ENCODE measurements at places on chromosomes 2 and 18.

- DNase-seq = no peak
Observed at GRCh38 chr2:189010536-189010935, 36.4 kb downstream of the COL3A1 start.

- no peak for DNase-seq
Observed at GRCh38 chr2:164847981-164848741, 6.5 kb upstream of the COBLL1 start.

DNA sequence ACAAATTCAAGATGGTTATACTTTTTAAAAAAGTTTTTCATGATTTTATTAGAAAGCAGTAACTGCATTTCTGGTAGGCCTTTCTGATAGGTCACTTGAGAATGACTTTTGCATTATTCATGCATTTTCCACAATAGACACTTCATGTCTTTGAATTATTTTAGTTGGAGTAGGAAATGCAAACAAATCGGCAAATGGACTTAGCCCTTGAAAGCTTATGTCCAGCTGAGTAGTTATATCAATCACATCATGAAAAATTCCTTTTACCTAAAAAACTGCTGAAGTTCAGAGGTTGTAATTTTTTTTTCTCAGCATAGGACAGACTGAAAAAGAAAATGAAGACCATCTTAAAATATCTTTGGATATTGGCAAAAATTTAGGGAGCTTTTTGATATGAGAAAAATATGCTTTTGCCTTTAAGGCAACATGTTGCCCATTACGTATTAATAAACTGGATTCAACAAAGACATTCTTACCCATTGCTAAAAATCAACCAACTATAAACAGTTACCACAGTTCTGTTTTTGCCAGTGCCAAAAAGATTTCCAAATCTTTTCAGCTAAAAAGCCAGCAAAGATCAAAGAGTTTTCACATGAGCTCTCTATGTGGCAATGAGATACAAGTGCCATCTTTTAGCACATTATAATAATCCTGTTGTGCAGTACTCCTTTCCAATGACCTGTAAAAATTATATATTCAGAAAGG is 45.5 kb upstream of the FRZB start:
- no peak for DNase-seq

GRCh38 chr2:163736433-163737189 is 803 bp upstream of the FIGN start:
- no peak for DNase-seq

DNA sequence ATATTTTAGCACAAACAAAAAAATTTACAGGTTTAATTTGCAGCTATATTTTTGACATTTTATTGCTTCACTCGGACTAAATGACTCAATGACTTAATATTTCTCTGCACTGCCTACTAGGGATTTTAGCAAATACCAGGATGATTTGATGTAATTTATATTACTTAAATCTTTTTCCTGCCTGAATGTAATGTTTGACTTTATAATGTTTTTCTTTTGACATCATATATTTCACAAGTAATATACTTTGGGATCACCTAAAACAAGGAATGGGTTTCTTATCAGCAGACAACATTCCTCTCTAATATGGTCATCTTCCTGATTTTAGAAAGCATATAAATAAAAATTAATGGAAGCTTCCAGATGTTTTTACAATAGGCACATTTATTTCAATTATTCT is 253.2 kb upstream of the EPC2 start:
- no peak for DNase-seq

DNA sequence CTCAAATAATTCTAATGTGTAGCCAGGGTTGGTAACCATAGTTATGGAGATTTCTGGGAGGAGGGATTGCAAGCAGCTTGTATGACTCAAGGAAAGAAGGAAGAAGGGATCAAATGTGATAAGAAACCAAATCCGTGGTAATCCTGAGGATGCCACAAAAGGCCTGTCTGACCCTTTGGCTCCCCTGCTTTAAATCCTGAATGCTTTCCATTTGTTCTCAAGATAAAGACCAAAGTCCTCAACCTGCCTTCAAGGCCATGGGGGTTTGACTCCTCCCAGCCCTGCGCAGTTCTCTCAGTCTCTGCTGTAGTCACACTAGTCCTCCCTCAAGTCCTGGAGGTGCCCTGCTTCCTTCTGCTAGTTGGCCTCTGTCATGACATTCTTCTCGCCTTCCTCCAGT is 74.0 kb downstream of the SUMO1 start:
- DNase-seq = no peak

DNA sequence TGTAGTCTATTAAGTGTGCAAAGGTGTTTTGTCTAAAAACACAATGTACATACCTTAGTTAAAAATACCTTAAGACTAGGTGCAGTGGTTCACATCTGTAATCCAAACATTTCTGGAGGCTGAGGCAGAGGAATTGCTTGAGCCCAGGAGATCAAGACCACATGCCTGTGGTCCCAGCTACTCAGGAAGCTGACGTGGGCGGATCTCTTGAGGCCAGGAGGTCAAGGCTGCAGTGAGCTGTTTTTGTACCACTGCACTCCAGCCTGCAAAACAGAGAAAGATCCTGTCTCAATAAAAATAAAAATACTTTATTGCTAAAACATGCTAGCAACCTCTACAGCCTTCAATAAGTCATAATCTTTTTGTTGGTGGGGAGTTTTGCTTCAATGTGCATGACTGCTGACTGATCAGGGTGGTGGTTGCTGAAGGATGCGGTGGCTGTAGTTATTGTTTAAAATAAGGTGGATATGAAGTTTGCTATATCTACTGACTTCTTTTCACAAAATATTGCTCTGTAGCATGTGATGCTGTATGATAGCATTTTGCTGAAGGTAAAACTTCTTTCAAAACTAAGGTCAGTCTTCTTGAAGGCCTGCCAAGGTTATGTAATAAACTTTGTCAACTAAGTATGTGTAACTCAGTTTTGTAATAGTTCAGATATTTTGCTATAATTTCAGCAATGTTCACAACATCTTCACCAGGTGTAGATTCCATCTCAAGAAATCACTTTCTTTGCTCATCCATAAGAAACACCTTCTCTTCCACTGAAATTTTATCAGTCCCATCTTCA is 1238.0 kb upstream of the NRXN1 start:
- DNase-seq = no peak

DNA sequence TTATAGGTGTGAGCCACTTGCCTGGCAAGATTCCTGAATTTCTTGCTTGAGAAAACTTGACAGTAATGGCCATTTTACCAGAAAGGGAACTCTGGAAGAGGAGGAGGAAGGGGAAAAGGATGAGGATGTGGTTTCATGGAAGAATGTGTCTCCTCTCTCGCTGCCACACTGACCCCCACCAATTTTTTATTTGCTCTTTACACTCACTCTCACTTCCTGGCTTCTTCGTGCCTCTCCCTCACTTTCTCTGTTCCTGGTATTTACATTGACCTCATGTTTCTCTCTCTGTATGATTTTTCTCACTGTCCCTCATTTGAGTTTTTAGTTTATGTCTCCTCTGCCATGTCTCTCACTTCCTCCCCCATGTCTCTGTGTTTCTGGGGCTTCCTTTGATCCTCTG is 134.5 kb upstream of the CAB39 start:
- DNase-seq = no peak

DNA sequence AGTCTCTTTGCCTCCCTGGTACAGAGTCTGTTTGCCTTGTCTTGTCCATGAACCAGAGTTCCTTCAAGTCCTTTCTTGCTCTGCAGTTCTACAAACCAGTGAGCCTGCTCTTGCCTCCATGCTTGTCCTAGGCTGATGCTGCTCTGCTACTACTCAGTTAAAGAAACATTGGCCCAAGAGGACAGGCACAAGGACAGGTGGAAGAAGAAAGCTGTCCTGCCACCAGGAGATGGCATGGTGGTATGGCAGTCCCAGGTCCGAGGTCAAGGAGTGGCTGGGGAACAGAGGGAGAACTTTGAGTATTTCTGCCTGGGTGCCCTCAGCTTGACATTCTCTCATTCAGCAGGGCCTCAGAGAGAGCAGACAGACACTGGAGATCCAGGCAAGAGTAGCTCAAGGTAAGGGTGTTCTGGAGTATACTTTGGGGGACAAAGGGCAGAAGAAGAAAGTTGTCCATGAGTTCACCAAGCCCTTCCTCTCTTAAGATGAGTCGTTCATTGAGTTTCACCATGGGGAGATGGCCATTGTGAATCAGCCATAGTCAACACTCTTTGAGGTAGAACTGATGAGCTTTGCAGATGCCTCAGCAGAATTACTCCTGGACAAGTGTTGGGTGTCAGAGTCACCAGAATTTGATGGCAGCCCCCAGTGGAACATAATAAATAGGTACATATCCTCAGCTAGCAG is 20.4 kb downstream of the TTC32 start:
- DNase-seq = peak; percentile 64

DNA sequence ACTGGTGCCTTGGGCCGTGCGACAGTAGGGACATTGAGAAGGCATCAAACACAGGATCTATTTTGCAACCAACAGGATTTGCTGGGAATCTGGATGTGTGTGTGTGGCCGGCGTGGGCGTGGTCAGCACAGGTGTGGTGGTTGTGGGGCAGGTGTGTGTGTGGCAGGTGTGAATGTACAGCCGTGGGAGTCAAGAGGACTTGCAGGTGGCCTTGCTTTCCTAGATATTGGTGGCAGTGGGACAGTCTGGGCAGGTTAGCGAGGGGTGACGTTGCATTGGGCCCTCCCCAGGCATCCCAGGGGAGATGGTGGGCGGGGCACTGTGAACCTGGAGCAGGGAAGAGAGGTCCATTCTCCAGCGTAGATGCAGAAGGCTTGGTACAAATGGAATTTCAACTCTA is 3.2 kb upstream of the LIMS2 start:
- DNase-seq = no peak

- no peak for DNase-seq
Observed at GRCh38 chr2:23835988-23836387, 90.9 kb downstream of the ATAD2B start.

DNA sequence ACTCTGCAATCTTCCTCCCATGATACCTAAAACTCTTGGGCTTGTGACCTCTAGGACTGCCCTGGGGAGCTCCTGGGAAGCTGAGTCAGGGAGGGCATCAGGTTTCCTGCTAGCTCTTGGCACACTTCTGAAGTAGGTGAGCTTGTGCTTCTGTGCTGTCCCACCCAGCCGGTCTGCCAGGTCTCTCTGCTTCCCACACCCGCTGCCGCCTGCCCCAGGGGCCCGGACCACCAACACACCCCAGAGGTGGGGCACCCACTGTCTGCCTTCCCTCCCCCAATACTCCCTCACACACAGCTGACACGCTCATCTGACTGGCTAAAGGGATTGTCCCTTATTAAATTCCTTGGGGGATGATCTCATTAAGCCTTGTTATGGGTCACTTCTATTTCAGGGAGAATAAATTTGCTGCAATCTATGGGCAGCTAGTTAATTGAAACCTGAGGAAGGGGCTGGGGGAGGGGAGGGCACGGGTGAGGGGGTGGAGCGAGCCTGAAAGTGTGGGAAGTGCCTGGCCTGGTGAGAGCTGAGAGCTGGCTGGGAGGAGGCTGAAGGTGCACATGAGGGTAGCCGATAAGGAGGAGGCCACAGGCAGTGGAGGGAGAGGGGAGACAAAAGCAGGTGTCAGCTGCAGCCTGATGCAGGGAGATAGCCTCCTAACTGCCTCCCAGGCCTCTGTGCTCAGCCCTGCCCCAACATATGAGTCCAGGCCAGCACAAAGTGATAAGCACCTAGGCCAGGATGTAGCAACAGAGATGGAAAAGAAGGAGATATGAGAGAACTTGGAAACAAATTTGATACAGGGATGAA is 48.8 kb downstream of the HAUS1 start:
- no peak for DNase-seq

DNA sequence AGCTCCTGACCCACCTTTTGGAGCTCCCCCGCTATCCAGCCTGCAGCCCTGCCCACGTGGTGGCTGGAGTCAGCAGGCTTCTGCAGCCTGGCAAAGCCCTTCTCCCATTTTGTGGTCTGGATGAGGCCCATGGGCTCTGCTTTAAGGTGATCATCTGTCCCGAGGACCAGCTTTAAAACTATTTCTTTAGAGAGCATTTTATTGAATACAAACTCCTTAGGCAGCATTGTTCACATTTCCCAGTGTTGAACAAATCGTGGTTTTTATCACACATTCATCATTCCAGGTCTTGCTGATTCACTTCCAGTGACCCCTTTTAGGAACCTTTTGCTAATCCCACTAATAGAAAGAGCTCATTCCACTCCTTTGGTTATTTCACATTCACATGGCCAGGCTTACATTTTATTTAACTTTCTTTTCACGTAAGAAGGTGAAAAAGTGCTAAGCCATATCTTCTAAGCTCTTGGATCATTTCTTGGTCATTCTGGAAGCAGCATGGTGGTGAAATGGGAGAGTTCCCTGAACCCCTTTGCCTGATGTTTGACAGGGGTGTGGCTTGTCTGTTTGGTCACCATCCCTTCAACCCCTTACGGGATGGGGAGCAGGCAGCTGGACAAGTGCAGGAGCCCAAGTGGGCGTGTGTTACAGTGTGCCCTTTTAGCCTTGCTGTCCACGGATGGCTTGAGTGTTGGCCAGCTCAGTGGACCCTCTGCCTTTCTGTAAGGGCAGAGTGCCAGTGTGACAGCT is 80.4 kb upstream of the RAPGEF4 start:
- DNase-seq = no peak

DNA sequence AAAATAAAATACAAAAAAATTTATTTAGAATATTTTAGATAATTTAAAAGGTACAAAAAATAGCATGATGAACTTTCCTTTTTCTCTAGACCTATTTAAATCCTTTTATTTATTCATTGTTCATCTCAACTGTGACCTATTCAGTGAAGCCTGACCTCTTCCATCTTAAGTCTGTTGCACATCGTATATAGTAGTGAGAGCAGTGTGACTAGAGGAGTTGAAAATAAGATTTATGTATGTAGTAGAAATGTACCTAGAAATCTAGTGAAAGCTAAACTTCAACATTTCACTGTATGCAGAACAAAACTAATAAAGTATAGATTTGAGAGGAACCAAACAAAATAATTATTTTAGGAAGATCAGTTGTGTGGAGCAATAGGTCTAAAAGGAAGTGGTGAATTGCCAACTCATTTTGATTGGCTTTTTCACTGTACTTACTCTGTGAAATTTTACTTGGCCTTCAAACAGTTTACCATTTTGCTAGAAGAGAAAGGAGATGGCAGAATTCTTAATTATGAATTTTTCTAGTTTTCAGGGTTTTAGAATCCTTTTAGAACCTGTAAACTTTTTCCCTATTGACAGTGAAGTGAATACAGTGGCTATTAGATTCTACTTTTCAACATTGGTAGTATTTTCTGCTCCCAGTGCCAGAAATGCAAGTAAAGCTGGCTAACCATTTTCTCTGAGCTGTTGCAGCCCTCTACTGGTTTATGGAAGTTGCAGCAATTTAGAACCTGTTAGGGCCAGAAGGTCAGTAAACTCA is 11.0 kb downstream of the ANKRD12 start:
- DNase-seq = no peak

GRCh38 chr2:119387381-119388129 is 20.8 kb downstream of the DBI start:
- no peak for DNase-seq

Data from esophagus muscularis mucosa (tissue), 4 donors.